ENCODE measurements at places on chromosomes 5 and 9.
A peak's percentile ranks its signal among the peaks of the same experiment; 100 is the strongest.

GRCh38 chr9:133103183-133103986, 17.7 kb downstream of the RALGDS start:
- DNase-seq: no peak

GRCh38 chr5:149760854-149761187, 30.7 kb downstream of the PPARGC1B start:
- DNase-seq: no peak

DNA sequence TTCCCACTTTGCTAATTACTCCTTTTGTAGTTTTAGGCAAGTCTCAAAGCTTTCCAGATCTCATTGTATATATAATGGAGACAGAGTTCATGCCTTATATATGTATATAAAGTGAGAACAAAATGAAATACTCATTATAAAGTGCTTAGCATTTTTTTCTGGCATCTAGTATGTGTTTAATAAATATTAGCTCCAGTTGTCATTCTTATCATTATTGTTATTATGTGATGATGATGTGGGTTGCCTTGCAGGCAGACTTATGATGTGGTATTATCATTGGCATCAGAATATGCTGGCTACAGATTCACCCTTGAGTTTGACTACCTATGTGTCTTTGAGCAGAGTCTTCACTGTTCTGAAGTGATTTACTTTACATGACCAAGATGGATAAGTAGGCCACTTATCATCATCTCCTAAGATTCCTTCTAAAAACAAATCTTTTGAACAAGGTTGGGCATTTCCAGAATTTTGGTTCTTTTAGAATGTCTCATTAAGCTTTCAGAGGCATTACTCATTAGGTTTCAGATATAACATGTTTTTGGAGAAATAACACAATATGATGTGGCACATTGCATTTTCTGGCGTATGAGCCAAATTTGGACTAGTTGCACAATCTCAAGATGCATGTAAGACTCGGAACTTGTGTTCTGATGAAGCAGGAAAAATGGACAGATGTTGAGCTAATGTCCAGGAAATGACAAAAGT, 145.6 kb upstream of the TNC start:
- no peak for DNase-seq

DNA sequence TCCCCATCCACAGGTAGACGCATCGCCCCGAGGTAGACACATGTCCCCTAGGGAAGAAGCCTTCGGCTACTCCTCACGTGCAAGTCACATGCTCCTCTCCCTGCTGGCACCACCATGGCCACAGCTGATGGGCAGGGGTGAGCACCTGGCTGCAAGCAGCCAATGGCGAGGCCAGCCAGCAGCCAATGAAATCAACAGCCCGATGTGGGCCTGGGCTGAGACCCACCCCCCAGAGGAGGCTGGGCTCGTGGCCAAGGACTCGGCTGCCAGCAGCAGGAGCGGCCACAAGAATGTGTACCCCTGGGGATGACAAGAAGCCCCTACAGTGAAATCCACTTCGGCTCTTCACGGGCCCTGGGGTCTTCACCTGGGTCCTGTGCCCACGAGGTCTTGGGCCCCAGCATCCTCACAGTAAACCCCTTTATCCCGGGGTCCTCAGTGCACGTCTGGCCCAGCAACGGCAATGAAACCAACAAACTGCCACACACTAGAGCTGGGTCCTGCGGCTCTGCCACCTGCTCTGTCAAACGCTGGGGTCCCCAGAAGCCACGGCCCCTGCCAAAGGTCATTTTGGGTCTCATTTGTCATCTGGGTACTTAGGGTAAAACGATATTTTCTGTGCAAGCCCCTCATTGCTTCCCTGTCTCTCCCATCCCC, 22.1 kb upstream of the PTGES start:
- DNase-seq: no peak

- DNase-seq: no peak
Measured at GRCh38 chr5:164359260-164360255, 854.1 kb downstream of the MAT2B start.

GRCh38 chr9:114504341-114505186, 709 bp downstream of the WHRN start:
- no peak for DNase-seq

DNA sequence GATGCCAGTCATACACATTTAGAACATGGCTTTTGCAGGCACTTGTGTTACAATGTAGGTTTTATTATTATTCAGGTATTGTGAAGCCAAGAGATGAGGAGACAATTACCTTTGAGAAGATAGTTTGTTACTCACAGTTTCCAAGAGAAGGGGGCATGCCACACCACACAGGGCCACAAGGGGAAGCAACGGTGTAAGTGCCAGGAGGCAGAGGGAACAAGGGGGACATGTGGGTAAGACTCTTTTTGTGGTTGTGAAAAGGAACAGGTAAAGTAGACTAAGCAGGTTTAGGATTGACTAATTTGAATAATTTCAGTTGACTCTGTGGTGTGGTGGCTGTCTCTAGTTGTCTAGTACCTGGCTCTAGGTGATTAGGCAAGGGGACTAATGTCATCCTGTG, 191.2 kb downstream of the TRPM6 start:
- DNase-seq: no peak

- DNase-seq: no peak
Measured at GRCh38 chr5:134489227-134489944, 36.1 kb upstream of the JADE2 start.

DNA sequence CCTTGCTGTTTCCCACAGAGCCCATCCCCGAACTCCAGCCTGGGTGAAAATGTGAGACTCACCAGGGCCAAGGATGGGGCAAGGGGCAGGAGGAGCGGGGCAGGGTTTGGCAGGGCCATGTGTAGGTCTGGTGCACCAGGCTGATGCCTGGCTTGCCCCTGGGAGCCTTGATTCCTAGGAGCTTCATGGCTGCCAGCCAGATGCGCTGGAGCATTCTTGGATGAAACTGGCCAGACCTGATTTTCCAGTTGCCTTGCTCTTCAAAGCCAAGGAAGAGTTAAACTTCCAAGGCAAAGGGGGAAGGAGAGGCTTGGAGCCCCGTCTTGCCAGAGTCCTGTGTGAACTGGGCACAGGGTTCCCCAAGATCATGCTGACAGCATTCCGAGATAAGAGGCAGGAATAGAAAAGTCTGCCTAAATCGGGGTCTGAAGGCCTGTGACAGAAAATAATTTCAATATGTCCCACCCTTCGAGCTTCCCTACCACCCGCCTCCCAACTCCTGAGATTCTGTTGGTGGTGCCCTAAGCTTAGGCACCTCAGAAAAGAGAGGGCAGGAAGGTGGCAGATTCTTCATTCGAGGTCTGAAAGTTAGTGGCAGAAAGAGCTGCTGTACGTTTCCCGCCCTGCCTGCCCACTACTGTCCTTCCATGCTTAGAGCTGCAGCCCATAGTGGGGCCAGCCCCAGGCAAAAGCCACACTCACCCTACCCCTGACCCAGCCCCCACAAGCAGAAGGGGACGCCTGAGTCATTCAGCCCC, 20.4 kb downstream of the FAT2 start:
- DNase-seq: no peak

- no peak for DNase-seq
Measured at GRCh38 chr9:37719526-37719925, 34.1 kb upstream of the TRMT10B start.

GRCh38 chr5:119458911-119459632, 6.8 kb downstream of the HSD17B4 start:
- no peak for DNase-seq

GRCh38 chr9:84266087-84266561, 74.4 kb downstream of the SLC28A3 start:
- peak; percentile 62 for DNase-seq

DNA sequence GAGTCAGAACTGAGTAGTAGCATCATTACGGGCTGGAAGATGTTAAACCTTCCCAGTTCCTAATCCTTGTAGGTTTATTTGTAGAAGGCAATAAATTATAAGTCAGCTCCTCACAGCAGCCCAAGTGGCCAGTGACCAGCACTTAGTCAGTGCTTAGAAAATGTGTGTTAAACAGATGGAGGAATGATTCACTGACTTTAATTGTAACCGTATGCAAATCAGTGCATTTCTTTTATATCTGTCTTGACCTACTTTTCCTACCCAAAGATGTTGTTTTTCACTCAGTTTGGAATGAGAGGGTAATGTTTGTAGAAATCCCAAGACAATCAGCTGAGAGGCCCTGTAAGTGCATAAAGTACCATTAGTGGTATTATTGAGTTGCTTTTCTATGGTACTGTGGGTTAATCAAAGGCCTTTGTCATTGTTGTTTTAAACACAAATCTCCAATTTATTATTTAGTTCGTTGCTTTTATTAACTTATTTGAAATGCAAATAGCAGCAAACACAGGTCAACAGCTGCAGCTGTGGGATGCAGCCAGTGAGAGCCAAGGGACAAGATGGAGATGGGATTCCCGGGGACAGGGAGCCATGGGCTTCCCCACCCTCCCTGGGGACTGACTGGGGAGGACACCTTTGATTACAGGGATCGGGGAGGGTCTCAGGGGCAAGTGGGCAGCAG, 49.8 kb downstream of the MAP1B start:
- no peak for DNase-seq

DNA sequence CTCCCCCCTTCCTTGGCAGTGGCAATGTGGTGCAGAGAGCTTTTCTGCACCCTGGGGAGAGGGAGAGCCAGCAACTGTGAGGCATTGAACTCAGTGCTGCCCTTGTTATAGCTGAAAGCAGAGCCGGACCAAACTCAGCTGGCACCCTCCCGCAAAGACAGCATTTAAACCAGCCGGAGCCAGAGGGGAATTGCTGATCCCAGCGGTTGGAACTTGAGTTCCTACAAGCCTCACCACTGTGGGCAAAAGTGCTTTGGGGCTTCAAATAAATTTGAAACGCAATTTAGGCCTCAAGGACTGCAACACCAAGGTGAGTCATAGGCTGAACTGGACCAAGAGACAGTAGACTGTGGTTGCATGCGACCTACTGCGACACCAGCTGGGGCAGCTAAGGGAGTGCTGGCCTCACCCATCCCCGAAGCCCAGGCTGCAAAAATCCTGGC, 207.6 kb upstream of the CDKN2B start:
- DNase-seq: peak; percentile 19

GRCh38 chr5:178673801-178674295, 47.0 kb upstream of the CLK4 start:
- no peak for DNase-seq

DNA sequence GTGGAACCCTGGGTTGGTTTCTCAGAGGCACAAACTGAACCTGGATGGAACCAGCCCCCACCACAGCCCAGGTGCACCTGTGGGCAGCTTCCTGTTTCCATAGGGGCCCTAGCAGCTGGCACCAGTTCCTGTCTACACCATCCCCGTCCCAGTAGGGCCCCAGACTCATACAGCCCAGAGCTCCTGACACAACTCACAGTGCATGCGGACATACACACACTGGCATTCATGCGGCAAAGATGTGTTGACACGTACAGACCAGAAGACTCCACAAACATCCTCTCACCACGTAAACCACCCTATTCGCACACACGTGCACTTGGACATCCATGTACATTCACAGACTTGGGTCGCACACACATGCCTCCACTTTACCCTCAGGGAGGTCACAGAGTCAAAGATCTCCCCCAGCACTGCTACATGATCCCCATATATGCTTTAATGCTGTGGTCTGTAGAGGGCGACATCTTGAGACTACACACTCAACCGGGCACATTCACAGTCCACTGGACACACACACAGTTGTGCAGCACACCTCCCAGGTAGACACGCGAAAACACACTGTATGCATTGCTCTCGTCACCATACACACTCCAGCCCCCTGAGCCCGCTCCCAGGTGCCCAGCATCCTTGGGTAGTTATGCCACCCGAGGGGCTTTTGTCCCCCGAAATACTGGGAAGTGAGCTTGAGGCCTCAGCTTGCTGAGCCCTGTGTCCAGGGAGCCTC, 22.4 kb downstream of the CXXC5 start:
- no peak for DNase-seq

All from NCI-H774 (cell line).